RWPE1 (cell line): ENCODE measurements at places on chromosomes 12 and 14.

DNA sequence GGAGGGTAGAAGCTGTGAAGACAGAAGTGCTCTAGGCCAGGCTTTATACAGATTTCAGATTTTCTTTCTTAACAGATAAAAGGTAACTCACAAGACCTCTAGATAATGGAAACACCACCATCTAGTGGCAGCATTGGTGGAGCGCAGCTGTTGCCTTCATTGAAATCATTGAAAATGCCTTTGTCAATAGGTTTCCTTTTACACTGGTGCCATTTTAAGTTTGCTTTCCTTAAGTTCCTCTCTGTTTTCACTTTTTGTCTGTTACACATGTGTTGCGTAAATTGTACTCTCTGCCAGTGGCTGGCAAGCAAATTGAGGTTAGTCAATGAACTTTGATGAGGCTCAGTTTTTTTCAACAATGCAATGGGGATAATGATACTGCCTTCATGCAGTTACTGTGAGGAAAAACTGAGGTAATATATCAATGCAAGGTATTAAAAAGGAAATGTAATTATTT, 31.1 kb downstream of the ALDH1L2 start:
- peak; percentile 60 for DNase-seq

DNA sequence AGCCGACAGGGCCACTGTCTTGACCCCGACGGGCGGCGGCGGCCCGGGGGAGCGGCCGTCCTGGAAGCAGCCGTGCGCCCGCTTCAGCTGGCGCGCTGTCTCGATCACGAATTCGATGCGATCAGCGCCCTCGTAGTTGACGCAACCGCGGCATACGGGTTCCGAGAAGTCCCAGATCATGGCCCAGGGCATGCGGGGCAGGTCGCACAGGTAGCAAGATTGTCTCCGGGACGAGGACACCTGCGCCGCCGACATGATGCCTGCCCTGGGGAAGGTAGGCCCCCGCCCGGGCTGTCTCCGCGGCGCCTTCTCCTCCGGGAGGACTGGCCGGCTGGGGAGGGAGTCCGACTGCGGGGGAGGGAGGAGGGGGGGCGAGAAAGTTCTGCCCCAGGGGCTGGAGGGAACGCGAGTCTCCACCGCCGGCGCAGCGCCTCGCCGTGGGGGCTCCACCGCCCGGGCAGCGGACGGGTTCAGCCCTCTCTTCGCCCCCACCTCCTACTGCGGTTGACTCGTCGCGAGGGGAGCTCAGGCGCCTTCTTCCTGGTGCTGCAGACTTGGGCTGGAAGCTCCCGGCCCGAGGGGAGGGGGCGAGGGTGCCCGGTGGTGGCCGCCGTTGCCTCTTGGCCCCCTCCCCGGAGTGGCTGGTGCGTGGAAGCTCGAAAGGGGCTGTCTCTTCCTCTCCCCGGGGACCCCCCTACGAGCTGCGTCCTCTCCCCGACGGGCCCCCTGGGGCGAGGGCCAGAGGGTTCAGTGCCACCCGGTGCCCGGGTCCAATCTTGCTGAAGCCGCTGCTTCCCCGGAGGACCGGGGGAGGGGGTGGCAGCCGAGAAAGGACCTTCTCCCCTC, 747 bp downstream of the IRF2BPL start:
- DNase-seq, result no peak

DNA sequence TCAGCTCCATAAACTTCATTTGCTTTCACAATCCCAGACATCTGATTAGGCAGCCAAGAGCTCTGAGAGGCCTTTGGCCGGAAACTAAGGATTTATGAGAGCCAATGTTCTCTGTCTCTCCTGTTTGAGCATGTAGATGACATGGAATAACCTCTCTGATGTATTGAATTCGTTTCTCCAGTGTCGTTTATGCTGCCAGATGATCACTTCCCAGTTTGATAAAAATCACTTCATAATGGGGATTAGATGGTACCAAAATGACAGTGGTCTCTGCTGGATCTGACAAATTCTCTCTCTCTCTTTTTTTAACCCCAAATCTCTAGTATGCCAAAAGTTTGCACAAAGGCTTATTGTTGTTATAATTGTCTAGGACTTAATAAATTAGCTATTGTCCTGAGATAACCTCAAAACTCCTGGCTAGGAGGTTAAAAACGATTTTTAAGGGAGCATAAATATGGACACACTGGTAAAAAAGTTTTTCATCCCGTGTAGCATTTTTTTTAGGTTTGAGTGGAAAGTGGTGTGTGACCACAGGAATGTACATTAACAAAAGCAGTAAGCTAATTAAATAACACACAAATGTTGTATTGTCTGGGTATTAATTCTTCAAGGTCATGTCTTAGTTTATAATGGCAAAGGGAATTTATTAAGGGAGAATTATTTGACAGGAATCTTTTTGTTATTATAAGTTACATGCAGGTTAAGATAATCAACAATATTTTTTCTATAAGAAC, 82.6 kb upstream of the USP44 start:
- peak; percentile 56 for DNase-seq

- DNase-seq, result no peak
Observed at GRCh38 chr12:105209091-105209490, 26.9 kb downstream of the APPL2 start.

GRCh38 chr14:24518851-24519250, 10.8 kb upstream of the CMA1 start:
- DNase-seq, result no peak

DNA sequence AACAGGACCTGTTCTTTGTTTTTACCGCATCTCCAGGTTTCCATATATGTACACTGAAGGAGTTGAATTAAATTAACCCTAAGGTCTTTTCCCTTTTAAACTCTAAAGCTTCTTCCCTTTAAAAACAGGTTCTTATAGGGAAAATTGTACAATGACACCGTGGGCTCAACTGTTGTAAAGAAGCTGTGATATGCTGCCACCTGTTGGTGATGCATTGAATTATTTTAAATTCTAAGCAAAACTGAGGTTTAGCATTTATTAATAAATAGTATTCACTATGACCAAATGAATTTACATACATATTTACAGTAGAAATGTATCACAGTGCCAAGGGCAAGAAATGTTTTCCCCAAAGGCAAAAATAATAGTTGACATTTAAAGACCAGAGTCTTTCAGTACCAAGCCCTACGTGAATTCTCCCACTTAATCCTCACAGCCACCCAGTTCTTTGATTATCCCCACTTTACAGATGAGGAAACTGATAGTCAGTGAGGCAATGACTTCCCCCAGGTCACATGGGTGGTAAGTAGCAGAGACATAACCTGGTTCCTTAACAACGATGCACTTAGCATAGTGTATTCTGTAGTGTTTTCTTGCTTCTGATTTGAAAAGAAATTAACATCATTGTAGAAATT, 35.7 kb upstream of the TMEM263 start:
- DNase-seq, result peak; percentile 46

GRCh38 chr14:65344011-65344410, 68.5 kb upstream of the FUT8 start:
- DNase-seq, result no peak

GRCh38 chr14:95320955-95321600, 1.4 kb upstream of the CLMN start:
- DNase-seq, result no peak

GRCh38 chr12:99522456-99522855, 125.1 kb upstream of the GARIN6 start:
- no peak for DNase-seq

DNA sequence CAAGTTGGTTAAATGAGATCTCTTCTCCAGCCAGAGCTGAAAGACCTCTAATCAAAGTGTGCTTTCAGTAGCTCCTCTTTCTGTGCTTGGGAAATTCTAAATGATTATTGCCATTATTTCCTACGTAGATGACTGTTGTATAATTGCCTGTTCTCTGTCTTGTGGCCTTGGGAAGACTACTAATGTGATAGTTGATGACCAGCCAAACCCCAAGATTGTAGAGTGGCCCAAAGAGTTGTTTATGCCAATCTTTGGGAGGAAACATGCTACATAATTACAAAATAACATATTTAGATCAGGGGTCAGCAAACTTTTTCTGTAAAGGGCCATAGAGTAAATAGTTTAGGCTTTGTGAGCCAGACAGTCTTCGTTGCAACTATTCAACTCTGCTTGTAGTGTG, 135.1 kb upstream of the DIO2 start:
- DNase-seq, result no peak

- DNase-seq, result peak; percentile 88
Observed at GRCh38 chr12:112108202-112109079, at the start of gene NAA25. TSS of gene NAA25 (minus strand) at chr12:112108783. CDS start at chr12:112108773, 10 bp downstream.

DNA sequence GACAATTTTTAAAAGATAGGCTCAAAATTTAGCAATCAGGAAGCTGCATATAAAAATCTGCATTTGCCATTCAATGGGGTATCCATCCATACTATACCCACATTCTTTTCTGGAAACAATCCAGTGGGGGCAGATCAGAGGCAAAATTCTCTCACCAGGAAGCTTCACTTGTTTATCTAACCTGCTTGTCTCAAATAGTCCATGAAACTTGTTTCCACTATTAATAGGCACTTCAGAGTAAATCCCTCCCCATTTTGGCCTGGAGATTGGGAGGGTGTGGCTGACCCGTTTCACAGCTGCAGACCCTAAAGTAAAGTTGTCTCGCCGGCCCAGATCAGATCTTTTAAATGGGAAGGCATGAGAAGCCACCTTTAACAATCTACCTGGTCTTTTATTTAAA, 139.4 kb upstream of the CPNE8 start:
- no peak for DNase-seq

DNA sequence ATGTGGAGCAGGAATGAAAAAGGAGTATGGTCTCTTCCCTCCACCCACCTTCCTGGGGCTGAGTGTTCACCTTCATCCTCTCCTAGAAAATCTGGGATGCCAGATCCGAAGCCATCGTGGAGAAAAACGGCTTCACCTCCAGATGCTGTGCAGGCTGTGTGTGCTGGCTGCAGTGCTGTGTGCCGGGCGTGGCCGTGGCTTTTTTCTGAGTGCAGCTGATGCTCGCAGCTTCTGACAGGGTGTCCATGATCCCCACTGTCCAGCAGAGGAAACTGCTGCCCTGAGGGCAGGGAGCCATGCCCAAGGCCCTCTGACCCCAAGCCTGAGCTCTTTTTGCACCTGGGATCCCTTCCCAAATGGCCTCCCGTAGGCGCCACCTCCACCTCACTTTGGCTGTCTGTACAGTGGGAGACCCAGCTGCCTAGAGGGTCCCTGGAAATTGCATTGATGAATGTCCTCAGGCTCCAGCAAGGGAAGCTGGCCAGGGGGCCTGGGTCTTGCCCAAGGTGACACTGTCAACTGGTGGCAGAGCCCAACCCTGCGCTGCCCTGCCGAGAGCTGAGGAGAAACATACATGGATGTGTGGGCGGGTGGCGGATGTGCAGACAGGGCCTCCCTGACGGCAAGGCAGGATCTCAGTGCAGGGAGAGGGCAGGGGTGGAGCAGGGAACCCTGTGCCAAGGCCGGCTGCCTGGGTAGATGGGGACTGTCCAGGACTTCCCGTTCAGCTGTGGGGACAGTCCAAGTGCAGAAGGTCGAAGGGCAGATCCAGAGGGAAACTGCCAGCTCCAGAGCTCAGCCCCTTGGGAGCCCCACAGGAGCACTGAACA, 53.3 kb downstream of the BEGAIN start:
- no peak for DNase-seq

- peak; percentile 97 for DNase-seq
Observed at GRCh38 chr12:52215587-52216031, 17.4 kb upstream of the KRT7 start.

DNA sequence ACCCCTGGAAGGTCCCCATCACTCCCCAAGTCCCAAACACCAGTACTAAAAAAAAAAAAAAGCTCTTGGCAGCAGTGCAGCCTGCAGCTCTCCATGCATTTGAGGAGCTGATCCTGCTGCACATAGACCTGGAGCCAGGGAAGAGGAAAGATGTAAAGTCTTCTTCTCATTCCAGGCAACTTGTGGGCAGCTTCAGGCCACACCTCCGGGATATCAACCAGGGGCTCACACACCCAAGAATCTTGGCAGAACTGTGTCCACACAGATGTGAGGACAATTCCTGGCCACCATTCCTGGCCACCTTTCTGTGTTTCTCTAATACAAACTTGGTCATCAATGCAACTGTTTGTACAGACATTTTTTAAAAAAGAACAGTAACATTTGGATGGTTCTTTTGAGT, 72.7 kb downstream of the TMEM132C start:
- DNase-seq, result no peak

- no peak for DNase-seq
Observed at GRCh38 chr12:18807714-18808113, 69.8 kb downstream of the CAPZA3 start.

GRCh38 chr12:52201451-52201839, 9.6 kb upstream of the KRT80 start:
- no peak for DNase-seq

- DNase-seq, result no peak
Observed at GRCh38 chr12:99386907-99387306, 260.6 kb upstream of the GARIN6 start.

GRCh38 chr14:92040431-92041051, 682 bp upstream of the TRIP11 start:
- peak; percentile 39 for DNase-seq

DNA sequence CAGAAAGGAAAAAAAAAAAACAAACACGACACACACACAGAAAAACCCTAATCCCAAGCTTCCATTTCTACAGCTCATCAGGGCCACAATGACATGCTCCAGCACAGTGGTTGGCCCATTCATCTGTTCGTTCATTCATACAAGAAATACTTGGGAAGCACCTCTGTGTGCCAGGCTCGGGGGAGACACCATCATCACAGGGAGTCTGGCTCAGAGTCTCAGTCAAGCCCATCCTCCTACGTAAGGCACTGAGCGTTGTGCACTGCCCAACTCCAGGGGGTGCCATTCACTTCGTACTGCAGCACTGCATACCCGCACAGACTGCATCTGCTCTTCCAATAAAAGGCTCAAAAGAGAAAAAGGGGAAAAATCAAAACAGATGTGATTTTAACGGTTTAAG, 15.3 kb downstream of the VPS37B start:
- DNase-seq, result no peak

GRCh38 chr12:32736445-32736844, 19.3 kb downstream of the YARS2 start:
- DNase-seq, result no peak

DNA sequence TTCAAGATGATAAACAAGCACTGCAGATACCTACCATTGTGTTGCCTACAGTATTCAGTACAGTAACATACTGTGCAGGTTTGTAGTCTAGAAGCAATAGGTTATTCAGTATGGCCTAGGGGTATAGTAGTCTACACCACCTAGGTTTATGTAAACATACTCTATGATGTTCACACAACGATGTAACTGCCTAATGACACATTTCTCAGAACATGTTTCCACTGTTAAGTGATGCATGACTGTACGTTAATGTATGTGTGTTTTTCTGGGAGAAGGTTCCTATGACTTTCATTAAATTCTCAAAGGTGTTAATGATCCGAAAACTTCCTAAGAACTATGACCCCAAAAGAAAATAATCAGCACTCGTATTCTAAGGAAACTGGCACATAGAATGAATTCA, 20.9 kb upstream of the CALM1 start:
- no peak for DNase-seq

- DNase-seq, result peak; percentile 76
Observed at GRCh38 chr12:69007101-69007854, 74.3 kb upstream of the CPM start.

- DNase-seq, result no peak
Observed at GRCh38 chr12:13100605-13100881, 2.9 kb downstream of the GSG1 start.

GRCh38 chr12:29041621-29042020, 107.5 kb upstream of the FAR2 start:
- peak; percentile 13 for DNase-seq
